ENCODE measurements at places on chromosomes 2 and 18.

DNA sequence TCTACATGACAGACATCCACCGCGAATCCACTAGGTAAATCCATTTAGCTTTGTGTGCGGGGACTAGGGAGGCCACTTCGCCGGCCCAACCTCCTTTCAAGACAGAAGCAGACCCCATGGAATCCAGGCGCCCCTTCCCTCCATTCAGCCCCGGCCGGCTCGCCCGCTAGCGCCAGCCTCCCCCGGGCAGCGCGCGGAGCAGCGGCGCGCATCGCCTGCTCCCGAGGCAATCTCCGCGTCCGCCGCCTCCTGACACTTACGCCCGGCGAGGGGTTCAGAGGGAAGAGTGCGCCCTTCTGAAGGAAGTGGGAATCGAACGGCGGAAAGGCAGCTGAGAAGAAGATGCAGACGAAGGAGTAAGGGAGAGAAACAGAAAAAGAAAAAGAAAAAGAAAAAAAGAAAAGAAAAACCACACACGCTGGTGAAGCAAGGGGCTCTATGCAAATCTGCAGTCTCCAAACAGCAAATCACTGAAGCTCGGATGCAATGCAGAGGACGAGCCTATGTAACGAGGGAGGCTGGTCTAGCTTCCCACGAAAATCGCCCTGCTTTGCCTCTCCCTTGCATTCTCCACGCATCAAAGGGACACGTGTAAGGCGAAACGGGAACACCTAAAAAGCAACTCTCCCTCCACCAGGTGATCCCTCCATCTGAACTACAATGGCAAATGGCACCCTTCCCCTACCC lies 684.4 kb downstream of the NRXN1 start:
- no peak for DNase-seq

- no peak for DNase-seq
Measured at GRCh38 chr18:60122339-60122738, 222.5 kb downstream of the PMAIP1 start.

DNA sequence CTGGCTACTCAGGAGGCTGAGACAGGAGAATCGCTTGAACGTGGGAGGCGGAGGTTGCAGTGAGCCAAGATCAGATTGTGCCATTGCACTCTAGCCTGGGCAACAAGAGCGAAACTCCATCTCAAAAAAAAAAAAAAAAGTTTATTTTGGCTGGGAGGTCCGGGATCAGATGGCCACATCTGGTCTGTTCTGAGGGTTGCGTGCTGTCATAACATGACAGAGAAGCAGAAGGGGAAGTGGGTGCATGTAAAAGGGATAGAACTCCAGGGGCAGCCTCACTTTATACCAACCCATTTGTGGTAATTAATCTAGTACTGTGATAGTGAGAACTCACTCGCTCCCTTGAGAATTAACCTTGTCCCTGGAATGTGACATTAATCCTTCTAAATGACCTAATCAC lies 101.2 kb downstream of the PTPN4 start:
- DNase-seq = no peak

GRCh38 chr2:219084791-219085190 lies 24.1 kb upstream of the IHH start:
- DNase-seq = no peak

- no peak for DNase-seq
Measured at GRCh38 chr2:35454966-35455638, 900.5 kb upstream of the CRIM1 start.

DNA sequence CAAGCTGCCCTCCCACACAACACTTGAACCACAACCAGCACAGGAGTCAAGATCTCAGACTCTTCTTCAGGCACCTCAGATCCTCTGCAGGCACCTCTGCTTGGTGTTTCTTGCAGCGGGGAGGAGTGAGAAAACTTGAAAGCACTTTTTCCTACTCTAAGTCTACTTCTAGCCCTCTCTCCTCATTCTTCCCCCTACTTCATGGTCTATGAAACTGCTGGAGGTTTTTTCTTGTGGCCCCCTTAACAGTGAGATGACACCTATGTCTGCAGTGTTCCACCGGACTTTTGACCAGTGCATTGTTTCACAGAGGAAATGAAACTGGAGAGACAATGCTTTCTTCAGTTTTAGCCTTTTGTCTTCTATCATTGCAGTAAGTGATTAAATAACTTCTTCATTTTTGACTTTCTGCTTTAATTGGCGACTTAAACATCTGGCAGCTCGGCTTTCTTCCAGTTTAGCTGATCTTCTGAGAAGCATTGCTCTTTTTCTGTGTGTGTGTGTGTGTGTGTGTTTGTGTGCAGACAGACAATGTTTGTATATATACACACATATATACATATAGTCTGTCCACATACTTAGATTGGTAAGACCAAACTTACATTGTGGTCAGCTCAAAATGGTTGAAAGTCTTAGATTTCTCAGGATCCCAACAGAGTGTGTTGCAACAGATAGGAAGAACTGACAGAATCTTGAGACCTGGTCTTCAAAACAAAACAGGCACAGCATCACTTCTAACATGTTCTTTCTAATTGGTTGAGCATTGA lies 1474.0 kb upstream of the TMEFF2 start:
- no peak for DNase-seq

DNA sequence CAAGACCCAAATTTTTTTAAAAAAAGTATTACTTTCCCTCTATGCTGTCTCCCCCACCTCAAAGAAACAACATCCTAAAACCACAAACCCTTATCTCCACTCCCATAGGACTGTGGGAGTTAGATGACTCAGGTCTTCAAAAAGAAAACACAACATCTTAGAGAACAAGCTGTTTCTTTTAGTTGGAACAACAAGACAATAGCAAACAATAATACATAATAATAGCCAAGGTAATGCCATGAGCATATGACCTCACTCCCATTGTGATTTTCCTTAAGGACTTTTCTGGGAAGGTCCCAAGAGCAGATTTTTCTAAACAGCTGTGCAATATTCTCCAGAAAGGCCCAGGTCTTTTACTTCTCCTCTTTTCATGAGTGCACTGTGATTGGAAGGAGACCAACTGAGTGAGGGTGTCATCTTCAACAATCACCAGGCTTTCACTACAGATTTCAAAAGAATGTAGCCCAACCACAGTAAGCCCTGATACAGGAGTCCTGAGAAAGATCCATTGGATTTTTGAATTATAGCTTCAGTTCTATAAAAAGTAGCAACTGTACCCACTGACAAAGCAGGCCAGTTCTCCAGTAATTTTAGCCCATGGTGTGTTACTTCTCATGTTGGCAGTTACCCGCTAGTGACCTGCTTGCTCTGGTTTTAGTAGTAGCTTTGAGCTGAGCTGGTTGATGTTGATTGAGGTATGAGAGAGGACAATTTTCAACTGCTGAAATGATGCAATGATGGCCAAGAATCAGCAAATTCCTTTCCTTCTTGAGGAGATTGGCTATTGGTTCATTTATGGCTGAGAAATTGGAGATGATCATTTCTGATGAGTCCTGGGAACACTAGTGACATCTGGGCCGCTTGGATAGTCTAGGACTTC lies 144.5 kb upstream of the TCF4 start:
- DNase-seq = no peak

GRCh38 chr18:46719388-46719787 lies 37.5 kb downstream of the ST8SIA5 start:
- no peak for DNase-seq

- no peak for DNase-seq
Measured at GRCh38 chr2:175233135-175233719, 51.7 kb upstream of the ATP5MC3 start.

GRCh38 chr2:9707611-9708160 lies 76.9 kb upstream of the YWHAQ start:
- DNase-seq = no peak

GRCh38 chr2:52895726-52896340 lies 871.8 kb upstream of the CHAC2 start:
- no peak for DNase-seq

DNA sequence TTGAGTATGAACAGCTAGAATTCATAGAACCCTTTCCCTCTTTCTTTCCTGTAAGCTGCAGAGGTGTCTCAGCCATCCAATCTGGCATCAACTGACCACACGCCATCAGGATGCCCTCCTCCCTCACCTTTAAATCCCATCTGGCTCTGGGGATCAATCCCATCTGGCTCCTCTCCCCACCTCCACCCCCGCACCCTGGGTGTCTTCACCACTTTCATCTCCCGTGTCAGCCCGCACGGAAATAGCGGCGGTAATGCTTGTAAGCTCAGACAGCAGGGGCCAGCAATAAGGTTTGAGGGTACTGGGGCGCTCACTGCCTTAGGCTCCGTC lies 508 bp upstream of the TUBA4B start:
- no peak for DNase-seq

DNA sequence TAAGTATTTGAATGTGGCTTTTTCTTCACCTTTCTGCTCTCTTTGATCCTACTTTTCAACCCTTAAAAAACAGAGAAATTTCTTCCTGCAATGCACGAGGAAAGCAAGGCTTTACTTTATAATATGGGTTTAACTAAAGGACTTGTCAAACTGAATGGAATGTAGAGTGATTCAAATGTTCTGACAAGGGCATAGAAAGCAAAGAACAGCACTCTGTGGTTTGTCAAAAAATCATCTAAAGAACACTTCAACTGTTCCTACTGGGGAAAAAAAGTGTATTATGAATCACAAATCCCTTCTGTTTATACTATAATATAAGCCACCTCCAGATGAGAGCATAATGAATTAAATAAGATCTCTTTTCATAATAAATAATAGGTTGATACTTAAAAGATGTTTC lies 45.0 kb upstream of the RIT2 start:
- DNase-seq = no peak

DNA sequence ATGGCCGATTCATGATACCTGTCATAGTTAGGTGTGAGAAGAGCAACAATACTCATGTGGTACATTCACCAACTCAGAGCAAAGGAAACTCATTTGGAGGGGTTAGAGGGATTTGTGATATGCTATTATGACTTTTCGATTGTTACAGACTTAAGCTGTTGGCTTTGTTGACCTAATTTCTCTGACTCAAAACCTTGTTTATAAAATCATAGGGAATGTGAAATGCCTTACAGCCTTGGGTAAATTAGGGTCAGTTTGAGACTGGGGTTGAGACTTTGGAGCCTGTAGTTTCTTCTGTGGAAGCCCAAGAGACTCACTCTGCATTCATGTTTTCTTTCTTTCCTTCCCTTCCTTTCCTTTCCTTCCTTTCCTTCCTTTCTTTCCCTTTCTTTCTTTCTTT lies 261.9 kb downstream of the LRRTM1 start:
- no peak for DNase-seq

GRCh38 chr2:200274116-200275075 lies 32.1 kb upstream of the SPATS2L start:
- no peak for DNase-seq

DNA sequence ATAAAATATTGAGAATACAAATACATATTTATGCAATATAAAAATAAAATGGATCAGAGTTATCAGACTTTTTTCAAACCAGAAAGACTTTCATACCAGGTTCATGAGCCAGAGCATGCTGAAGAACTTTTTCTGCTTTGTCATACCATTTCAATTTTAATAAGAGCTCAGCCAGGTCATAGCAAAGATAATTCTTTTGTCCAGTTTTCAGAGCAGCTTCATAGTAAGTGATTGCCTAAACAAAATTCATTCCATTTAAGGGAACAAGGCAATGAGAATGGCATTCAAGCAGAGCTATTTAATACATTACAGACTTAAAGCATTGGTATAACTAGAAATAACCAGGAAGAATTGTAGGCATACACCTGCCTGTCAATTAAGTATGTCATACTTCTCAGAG lies 42.3 kb downstream of the TTC21B start:
- no peak for DNase-seq

DNA sequence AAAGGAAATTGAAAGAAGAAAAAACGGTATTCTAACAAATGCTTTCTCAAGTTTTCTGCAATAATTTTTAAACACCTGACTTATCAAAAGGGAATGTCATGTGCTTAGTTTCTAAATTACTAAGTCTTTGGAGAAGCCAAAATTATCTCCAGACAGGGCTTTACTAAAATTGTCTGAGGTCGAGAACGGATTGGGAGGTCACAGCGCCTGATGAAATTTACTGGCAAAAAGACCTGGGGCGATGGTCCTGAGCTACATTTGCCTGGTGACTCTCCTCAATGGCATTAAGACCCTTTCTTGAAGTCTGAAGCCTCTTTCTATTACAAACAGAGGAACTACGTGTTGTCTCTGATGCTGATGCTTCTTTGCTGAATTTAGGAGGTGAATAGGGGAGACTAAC lies 291.8 kb upstream of the SESTD1 start:
- DNase-seq = no peak

GRCh38 chr2:137206069-137206468 lies 440.7 kb downstream of the THSD7B start:
- no peak for DNase-seq

DNA sequence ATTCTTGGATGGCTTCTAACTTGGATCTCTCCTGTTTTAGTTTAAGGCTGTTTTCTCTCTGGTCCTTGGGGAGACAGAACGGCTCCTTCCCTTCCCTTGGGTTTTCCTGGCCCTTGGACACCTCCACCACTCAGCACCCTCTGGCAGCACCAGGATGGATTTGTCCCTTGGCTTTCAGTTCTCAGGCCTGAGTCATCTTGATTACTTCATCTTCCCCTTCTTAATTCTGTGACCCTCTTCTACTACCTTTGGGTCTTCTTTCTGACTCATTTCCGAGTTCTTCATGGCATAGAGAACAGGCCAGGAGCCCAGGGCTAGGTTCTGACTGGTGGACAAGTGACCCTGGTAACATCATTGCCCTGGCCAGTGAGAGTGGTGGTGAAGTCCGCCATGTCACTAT lies 14.9 kb downstream of the IGFBP2 start:
- DNase-seq = no peak

DNA sequence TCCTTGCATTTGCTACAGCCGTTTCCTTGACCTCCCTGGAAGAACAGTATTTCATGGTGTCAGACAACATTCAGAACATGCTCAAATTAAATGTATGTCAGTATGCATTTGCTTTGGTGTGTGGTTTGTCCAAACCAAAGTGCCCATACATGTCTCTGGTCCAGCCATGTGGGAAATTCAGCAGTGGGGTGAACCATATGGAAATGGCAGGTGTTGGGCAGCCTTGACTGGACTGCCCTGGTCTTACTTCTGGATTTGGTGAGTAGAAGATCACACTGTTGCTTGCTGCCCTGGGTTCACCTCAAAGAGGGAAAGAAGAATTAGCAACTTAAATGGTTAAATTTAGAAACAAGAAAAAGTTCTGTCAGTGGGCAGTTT lies 84.5 kb downstream of the MSH2 start:
- DNase-seq = no peak

GRCh38 chr2:8193686-8194615 lies 487.9 kb upstream of the ID2 start:
- DNase-seq = no peak

- no peak for DNase-seq
Measured at GRCh38 chr2:110205660-110206455, 1.0 kb upstream of the NPHP1 start.

GRCh38 chr18:49127471-49128190 lies 176.9 kb upstream of the SMAD7 start:
- no peak for DNase-seq
